ENCODE measurements at places on chromosomes 11 and 22.

- DNase-seq = peak; percentile 78
Observed at GRCh38 chr22:41713004-41713403, 13.7 kb downstream of the MEI1 start.

GRCh38 chr11:99920956-99921355 is 766.1 kb upstream of the ARHGAP42 start:
- no peak for DNase-seq

GRCh38 chr11:76288166-76288980 is 82.1 kb upstream of the WNT11 start:
- no peak for DNase-seq

DNA sequence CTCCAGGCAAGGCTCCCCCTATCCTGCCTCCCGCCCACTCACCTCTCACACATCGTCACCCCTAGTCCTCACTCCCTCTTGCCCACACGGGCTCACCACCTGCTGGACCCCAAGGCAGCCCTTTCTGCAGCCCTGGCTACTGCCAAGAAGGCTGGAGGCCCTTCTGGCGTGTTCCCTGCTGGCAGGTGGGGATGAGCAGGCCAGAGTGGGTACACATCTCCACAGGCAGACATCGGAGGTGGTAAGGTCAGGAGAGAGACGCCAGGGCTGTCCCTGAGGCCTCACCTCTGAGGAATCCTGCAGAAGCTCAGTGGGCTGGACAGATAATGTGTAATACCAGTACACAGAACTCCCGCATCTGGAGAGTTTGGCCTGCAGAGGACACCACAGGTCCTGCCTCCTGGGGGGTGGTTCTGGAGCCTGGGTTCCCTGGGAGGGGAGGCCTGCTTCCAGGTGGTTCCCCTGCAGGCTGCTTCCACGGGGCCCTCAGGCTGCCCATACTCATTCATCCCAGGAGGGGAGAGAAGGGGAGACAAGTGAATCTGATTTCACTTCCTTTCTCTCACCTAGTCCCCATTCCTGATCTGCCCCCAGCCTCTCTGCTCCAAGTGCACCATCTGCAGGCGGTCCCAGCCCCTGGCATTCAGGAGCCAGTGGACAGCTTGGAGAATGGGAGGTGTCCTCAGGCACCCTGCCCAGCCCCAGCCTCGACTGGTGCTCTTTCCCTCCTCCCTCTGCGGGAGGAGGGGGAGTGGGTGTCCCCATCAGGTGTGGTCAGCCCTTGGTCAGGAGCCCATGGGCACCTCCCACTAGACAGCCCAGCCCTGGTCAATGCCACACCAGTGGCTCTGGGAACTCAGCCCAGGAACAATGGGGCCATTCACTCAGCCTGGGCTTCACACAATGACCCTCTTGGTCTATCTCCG is 6.1 kb upstream of the CHST1 start:
- DNase-seq = no peak

- DNase-seq = no peak
Observed at GRCh38 chr22:48091656-48092223, 1329.3 kb downstream of the TBC1D22A start.

DNA sequence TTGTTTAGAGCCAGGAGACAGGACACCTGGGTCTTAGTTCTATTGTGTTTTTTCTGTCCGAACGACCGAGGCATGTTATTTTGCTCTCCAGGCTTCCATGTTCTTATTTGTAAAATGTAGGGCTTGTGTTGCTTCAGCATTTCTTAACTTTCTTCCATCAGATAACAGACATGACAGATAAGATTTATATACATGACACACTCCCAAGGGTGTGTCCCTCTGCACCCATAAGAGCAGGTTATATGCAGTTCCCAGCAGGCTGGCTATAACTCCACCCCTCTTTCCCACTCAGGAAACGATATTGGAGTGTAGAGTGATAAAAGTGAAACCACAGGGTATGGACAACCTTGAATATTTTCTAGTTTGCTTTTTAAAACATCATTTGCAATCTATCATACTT is 65.8 kb downstream of the APIP start:
- DNase-seq = peak; percentile 28

GRCh38 chr11:117017456-117017855 is 80.8 kb downstream of the SIK3 start:
- DNase-seq = peak; percentile 59

DNA sequence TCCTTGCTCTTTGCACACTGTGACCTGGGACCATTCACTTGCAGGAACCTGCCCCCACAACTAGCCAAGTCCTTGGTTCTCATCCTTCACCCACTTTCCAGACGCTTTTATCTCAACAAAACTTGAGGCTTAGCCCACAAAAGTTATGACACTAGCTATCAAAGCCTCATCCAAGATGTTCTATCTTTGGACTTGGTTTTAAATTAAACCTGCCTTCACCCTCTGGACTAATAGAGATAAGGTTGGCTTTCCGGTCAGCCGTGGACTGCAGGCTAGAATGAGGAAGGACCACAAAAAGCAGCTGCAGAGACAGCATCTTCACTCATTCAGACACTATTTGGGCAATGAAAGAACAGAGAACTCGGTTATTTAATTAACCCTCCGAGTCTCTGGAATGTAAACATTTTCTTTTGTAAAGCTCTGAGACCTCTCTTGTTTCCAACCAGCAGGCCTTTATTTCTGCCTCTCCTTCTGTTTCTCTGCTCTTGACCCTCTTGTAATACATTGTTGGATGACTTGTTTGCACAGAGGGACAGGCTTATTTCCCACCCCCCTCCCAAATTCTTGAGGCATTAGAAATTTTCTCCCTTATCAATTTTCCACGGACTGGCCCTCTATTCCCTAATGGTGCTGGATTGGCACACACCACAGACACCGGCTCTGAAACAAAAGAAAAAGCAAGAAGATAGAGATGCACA is 41.4 kb downstream of the ARL14EP start:
- DNase-seq = no peak

- DNase-seq = no peak
Observed at GRCh38 chr11:42647993-42648392, 663.8 kb upstream of the API5 start.

DNA sequence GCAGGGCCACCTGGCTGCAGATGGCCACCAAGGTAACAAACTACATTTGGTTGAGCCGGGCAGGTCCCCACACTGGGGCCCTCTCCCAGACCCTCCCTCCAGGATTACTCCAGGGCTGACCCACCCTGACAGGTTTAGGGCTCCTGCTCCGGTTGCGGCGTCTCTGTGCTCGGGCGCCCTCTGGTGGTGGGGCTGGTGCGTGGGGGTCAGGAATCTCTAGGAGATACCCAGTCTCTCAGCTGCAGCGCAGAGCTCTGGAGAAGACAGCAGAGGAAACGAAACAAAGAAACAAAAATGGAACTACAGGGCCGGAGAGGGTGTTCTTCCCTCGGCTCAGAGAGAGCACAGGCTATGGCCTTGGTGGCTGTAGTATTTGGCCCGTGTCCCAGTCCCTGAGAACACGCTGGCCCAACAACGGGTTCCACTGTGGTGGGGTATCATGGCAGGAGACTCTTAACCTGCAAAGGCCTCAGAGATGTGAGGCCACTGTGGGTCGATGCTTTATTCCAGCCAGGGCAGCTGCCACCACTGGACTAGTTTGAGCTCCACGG is 2.4 kb downstream of the C11orf96 start:
- peak; percentile 24 for DNase-seq

- DNase-seq = peak; percentile 19
Observed at GRCh38 chr11:119363851-119364590, 17.5 kb downstream of the USP2 start.

- peak; percentile 87 for DNase-seq
Observed at GRCh38 chr22:20777420-20778177, 3.7 kb downstream of the SERPIND1 start.

DNA sequence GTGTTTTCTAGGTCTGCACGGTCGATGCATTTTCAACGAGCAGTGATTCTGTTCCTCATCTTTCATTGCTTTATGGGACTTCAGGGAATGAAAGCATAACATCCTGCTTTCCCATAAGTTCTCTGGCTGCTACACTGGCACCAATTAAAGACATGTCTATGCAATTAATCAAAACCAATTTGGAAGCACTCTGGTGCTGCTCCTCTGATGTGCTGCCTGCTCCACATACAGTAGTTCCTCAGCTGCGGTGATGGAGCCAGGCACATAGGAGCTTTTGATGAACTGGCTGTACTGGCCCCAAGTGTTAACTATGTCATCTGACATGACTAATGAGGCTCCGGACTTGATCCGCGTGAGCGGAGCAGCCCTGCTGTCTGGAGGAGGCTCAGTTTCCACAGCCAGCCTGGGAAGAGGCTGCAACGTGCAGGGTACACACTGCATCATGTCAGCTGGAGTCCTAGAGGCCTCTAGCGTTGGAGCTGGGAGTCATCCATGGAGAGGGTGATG is 29.8 kb downstream of the GVQW3 start:
- DNase-seq = no peak

- no peak for DNase-seq
Observed at GRCh38 chr11:102936864-102937509, 18.5 kb downstream of the MMP13 start.

- DNase-seq = no peak
Observed at GRCh38 chr22:39979048-39979447, 15.7 kb upstream of the FAM83F start.

DNA sequence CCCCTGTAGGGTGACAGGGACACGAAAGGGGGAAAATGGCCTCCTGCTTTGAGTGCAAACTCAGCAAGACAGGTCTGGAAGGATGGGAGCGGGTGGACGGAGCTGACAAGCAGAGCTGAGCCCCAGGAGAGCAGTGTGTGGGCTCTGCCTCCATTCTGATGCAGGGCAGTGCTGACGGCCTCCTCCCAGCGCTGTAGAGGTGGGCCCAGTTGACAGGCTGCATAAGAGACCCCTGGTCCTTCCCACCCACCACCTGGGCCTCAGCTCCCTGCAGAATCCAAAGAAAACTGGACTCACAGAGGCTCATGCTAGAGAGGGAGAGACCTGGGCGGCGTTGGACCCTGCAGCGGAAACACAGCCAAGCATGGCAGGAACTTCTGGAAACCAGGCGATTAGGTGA is 1113.4 kb downstream of the BRD1 start:
- no peak for DNase-seq

DNA sequence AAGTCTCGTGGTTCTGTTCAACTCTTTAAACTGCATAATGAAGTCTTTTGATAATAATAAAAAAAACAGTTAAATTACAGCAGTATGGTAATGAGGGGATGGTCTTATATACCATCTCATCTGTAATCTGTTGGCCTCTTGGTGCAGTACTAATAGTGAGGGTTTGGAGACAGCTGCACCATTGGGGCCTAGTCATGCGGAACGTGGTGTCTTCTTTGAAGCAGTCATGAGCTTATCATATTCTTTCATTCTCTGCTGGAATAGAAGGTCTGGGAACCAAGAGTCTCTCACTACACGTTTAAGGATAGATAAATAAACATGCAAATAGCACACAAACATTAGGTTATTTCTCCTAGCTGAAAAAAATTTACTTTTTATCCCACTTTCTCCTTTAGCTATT is 40.9 kb upstream of the OR9Q1 start:
- no peak for DNase-seq

DNA sequence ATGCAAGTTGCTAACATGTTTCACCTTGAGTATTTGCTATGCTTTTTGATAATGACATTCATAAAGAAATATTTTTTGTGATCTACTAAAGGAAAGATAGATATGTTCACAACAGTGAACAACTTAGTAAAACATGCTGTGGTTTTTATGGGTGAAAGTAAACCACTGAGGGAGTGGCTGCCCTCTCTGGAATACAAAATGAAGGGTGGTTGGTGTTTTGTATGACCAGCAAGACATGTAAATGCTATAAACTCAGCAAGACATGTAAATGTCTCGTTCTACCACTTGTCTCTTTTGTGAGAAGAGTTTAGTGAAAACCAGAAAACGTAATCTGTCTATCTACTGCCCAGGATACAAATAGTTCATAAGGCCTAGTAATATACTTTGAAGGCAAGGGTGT is 7.6 kb upstream of the AMPD3 start:
- no peak for DNase-seq

DNA sequence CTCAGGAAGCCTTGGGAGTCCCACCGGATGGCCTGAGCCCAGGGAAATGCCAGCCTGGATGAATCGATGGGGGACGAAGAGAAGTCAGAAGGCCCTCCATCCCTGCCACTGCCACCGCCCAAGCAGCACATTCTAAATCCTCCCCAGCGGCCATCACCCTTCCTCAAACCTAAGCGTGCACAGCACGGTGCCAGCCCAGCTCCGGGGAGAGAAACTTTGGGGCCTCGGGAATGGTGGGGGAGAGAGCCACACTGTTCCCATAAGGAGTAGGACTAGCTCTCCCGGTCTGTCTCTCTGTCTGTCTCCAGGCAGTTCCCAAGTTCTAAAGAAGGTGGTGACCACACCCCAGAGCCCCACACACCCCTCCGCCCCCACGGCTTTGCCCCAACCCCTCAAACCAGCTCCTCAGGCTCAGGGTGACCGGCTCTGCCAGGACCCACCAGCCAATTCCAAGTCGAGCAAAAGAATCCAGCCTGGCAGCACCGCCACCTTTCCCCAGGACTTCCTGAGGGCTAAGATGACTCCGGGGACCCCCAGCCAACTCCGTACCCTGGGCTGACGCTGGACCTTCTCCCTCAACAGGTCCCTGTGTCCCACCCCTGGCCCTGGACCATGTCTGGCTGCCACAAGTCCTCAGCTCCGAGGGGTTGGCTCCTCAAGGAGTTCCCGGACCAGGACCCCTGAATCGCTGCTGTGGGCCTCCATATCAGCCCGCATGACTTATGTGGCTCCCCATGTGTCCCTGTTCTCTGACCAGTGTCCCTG is 2.7 kb downstream of the AHNAK start:
- peak; percentile 25 for DNase-seq

DNA sequence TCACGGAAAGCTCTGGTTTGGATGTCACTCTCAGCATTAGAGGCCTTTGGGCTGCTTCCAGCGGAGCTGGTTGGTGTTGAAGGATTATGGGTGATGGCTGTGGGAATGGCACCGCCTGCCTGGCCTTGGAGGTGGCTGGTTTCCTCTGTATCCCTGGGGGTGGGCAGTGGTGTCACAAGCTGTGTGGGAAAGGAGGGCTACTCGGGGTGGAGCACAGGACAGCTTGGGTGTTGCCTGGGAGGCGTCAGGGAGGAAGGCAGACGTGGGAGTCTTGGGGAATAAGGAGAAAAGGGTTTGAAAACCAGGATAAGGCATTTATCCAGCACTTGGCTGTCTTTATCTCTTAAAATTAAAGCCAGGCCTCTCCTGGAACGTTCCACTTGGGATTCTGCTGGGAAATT is 71.8 kb downstream of the ADAMTS15 start:
- DNase-seq = no peak

DNA sequence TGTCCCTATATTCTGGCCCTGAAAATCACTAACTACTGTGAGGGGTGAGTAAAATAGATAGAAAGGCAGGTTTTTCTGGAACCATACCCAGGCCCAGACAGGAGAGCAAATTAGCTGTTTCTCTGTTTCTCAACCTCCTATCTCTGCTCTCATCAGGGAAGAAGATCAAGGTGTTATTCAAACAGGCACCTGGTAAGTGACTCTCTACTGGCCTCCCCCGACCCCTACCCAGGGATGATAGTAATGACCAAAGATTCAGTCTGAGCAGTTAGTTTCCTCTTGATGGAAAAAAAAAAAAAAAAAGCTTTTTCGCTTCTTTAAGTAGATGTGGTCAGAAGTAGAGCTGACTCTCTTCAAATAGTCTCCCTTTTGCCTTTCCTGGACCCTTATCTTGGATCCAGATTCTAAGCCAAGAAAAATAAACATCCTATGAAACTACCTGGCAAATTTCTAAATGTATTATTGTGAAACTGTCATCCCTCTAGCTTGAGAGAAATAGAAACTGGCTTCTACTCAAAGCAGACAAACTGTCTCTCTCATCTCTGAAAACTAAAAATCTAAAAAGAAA is 9.9 kb downstream of the LRRC4C start:
- no peak for DNase-seq
